ENCODE measurements at places on chromosomes 2 and 18.

DNA sequence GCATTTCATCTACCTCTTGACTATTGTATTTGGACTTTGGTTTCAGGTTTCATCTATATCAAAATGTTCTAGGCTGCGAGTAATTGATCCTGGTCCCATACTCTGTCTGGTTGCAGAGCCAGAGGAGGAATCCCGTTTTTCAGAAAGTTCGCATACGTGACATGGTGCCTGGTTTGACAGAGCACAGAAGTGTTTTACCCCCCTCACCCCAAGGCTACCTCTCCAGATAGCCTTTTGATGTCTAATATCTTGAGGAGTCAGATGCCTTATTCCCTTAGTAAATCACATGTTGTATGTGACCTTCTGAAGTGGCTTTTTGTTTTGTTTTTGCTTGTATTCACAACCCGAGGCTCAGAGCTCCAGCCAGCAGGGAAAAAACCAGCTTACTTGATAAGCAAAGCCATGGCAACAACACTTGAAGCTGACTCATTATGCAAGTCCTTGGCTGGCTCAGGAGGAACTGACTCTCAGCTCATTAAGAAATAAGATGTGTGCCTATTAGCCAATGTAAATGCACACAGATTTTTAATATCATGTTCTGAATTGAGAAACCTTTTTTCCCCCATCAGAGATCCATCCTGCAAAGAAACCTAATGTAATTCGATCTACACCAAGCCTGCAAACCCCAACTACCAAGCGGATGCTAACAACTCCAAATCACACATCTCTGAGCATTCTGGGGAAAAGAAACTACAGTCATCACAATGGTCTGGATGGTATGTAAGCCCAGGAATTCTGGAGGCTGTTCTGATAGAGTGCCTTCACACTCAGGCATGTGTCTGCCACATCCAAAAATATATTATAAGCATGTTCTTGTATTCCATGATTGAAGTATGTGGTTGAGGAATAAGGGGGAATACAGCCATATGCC, 41.4 kb downstream of the OXER1 start:
- DNase-seq, result peak; percentile 26

- DNase-seq, result no peak
Measured at GRCh38 chr2:72496479-72496878, 329.4 kb downstream of the EXOC6B start.

- DNase-seq, result no peak
Measured at GRCh38 chr2:134240061-134240460, 13.8 kb upstream of the MGAT5 start.

DNA sequence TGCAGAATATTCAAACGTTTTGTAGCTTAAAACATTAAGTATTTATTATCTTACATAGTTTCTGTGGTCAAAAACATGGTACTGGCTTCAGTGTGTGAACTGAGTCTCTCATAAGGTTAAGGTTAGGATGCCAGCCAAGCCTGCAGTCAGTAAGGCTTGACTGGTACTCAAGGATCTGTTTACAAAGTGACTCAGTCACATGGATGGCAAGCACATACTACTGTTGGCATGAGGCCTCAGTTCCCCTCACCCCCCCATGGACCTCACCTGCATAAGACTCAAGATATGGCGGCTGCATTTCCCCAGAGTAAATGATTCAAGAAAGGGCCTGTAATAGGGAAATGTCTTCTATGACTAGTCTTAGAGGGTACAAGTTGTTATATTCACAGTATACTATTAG, 1167.5 kb downstream of the DPP10 start:
- no peak for DNase-seq

- no peak for DNase-seq
Measured at GRCh38 chr2:9800639-9800974, 42.7 kb upstream of the TAF1B start.

DNA sequence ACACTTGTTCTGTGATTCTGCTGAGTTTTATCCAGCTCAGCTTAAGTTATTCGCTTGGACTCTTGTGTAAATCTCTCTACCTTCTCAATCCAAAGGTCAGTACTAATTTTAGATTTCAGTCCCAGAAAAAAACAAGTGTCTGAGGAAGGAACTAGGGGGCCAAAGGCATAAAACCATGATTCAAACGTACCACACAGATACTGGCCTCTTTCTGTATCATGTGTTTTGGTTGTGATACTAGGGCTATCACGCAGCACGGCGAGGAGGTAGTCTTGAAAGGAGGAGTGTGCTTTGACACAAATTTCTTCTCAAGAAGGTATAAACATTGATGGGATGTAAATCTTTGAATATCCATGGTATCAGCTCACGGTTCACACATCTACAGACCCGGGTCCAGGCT, 8.3 kb downstream of the SERPINE2 start:
- no peak for DNase-seq

DNA sequence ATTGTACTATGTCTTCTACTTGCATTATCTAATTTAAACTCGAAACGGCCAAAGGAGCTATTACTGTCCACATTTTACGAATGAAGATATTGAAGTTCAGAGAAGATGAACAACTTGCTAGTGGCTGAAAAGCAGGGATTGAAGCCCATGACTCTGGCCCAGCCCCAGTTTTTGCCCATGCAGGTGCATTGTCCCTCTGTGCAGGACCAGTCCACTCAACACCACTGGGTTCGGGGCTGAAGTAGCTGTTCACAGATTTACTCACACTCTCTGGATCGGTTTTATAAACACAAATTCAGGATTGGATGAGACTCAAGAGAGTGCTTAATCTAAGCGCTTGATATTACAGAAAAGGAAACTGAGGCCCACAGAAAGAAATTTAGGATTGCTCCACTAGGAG, 1.4 kb upstream of the IHH start:
- DNase-seq, result no peak

- DNase-seq, result no peak
Measured at GRCh38 chr2:42796427-42797248, 4.3 kb upstream of the HAAO start.

GRCh38 chr2:146370826-146371225, 1474.0 kb upstream of the ACVR2A start:
- no peak for DNase-seq

- DNase-seq, result no peak
Measured at GRCh38 chr2:161358838-161359237, 50.6 kb downstream of the PSMD14 start.

GRCh38 chr18:13576598-13576997, 149.8 kb downstream of the FAM210A start:
- no peak for DNase-seq

DNA sequence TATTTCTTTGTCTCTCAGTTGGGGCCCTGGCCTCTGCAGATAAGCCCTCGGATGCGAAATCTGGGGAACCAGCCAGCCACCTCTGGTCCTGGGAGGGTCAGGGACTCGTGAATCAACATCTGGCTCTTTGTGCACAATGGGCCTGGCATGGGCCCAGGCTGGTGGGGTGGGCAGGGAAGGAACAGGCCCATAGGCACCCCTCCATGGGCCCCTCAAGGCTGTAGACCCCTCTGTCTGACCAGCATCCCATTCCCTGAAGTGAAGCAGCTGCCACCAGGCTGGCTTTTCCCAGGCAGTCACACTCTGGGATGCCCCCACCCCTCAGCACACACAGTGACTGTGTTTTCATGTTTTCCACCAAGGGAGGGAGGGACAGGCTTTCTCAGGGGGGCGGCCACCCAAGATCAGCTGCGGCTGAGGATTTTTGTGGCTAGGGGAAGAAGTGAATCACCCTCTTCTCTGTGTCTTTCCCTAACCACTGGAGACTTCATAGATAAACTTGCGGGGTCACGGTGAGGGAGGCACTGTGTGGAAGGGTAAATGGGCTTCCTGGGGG, 166.0 kb downstream of the AGAP1 start:
- no peak for DNase-seq

Measured in omental fat pad (tissue), 4 donors.